EH (cell line): ENCODE measurements at places on chromosomes 1 and 21.

DNA sequence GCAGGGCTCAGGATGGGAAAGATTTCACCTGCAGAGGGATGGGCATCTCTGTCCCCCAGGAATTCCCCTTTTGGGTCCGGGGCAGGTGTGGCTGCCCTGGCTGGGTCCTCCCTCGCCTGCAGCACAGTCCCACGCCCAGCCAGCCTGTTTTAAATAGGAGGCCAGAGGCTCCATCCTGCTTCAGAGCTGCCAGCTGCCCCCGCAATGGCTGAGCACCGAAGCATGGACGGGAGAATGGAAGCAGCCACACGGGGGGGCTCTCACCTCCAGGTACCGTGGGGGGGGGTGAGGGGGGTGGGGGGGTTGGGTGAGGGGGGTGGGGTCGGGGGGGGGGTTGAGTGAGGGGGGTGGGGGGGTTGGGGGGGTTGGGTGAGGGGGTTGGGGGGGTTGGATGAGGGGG, 3.6 kb downstream of the SCNN1D start:
- DNase-seq = peak; percentile 28

GRCh38 chr1:64701071-64701470, 43.8 kb upstream of the RAVER2 start:
- no peak for DNase-seq

GRCh38 chr1:97832481-97832880, 88.4 kb downstream of the DPYD start:
- DNase-seq = peak; percentile 5

DNA sequence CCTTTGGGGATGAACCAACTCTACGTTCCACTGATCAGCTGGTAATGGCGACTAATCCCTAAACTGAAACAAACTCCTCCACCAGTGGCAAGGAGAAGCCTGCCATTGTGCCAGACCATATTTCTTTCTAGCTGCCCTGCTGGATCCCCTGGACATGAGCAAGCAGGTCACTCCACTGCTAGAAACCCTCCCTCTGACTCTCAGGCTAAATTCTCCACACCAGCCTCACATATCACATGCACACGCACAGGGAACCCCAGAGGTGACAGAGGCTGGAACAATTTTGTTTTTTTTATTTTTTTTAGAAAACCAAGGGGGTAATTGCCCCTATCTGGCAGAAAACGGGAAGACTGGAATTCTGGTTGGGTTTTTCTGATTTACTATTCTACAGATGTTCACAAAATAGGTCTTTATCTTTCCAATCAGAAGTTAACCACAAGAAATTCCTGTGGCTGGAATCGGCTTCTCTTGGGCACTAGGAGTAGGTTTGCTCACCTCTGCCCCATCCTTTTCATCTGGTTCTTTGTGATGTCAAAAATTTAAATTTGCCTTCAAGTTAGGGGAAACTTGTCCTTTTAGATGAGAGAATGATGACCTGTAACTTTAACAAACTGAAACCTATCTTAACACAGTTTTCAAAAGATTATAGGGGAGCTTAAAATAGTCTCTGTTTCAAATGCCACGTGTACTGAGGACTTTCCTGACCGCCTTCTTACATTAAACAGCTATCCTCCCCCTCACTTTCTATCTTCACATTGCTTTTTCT, 258.1 kb downstream of the SDCCAG8 start:
- DNase-seq = peak; percentile 72

DNA sequence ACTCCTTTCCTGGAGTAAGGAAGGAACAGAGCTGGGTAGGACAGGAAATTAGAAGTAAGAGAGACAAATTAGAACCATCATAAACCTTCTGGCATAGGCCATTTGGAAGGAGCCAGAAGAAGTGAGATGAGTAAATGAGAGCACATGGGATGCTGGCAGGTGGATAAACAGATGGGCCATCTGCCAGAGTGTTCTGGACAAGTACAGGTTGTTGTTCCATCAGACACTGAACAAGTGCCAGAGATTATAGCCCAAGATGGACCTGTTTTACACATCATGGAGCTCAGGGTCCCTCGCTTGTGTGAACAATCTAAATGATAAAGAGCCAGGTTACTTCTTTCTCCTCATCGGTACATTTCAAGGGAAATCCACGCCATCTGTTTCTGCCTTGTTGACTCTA, 200.3 kb downstream of the HHIPL2 start:
- no peak for DNase-seq

- DNase-seq = no peak
These were observed 60.9 kb upstream of the RASAL2 start for GRCh38 chr1:178033019-178033418.

DNA sequence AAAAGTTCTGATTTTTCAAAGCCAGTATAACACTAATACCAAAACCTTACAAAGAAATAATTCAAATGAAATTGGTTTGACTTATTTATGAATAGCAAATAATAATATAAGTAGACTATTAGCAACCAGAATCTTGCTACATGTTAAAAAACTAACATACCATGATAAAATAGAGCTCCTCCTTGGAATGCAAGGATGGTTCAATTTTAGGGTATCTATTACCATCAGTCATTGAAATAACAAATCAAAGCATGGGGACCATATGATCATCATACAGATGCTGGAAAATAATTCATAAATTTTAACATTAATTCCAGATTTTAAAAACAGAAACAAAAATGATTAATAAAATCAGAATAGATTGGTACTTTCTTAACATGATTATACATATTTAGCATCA, 66.3 kb downstream of the RRAGC start:
- DNase-seq = no peak

DNA sequence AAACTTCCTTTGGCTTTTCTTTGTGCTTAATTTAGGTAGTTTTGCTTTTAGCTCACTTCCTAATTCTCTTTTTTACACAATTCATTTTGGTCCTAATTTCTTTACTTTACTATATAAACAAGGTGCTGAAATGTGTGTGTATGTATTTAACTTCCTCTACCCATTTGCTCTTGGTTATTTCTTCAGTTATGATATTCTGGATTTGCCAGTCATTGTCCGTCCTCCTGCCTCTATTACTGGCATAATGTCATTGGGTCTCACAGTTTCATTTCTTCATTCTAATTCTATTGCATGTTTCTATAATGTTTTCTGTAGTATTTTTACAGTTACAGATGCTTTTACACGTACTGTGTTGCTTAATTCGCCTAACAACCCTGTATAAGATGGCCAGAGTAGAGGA, 96.2 kb downstream of the ZMYM4 start:
- no peak for DNase-seq

DNA sequence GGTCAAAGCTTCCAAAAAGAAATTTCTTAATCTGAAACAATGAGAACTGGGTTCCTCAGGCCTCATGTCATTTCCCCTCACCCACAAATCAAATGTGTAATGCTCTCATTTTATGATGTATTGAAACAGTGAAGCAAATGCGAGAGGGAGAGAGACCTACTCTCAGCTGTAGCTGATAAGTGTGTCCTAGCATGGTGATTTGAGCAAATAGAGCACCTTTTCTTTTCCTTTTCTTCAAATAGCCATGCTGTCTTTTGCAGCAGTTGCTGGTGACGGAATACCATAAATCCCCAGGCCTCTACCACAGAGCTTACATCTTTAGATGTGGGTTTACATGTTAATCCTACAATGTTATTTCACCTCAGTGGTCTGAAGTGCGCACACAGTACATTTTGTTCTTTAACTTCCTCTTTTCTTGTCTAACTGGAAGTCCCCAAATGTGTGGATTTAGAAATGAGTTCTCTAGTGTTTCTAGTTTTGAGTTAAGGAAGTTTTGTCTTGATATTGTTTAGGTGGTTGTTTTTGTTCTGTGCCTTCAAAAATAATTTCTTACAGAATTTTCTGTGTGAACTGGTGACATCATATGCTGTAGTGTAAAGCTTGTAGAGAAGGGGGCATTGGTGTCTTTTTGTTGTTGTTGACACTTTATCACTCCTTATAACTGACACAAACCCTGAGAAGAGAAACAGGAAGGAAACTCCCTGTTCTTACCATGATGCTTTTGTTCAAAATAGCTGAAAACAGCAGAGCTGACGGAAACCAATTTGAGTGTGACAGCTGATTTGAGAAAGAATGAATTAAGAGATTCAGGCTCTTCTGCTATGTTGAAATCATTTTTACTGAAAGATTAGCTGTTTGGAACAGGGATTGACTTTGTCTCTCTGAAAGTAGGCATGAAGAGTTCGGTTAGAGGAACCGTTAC, 12.2 kb downstream of the SMAP2 start:
- no peak for DNase-seq

DNA sequence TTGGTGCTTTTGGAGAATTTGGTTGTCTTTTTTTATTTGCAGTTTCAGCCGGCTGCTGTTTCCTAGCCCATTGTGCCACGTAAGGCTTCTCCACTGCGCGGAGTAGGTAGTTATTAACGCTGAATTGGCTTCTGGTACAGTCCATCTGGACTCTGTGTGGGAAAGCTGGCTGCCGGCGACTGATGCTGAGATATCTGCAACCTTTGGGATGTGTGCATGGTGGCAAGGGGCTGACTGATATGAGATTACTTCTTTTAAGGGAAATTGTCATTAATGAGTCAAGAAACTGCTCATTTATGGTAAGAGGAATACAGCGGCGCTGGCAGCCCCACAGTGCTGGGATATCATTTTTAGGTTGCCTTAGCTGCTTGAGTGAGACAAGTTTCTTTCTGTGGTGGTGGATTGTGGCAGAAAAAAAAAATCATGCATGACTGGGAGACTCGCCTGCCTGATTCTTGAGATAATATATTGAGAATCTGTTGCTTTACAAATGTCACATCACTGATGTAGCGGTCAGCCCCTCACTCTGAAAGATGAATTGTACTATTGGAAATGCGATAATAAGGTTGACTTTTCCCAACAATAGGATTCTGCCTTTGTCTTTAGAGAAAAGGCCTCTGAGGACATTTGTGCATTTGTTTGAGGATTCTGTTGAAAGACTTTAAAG, 2.5 kb upstream of the ELAVL4 start:
- DNase-seq = no peak

DNA sequence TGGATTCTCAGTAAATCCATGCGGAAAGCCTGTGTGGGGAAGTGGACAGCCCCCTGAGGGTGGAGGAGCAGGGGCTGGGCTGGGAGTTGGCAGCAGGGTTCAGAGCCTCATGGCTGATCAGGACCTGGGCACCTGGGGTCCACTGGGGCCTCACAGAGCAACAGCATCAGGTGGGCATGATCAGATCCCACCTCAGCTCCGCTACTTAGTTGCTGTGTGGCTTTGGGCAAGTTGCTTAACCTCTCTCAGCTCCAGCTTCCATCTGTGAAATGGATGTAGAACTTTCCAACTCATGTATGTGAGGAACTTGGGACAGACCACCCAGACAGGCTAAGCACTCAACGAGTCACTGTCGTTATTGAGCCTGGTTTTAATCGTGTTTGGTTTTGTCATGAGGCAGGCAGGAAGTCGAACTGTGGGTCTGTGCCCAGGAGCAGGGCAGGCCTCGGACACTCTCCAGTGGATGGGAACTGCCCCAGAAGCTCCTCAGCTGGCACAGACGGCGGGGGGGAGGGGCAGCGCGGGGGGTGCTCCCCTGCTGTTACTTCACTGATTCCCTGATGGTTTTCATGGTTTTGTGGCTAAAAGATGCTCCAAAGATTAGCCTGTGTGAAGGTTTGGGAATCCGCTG, 155.8 kb upstream of the TMEM51 start:
- peak; percentile 66 for DNase-seq

DNA sequence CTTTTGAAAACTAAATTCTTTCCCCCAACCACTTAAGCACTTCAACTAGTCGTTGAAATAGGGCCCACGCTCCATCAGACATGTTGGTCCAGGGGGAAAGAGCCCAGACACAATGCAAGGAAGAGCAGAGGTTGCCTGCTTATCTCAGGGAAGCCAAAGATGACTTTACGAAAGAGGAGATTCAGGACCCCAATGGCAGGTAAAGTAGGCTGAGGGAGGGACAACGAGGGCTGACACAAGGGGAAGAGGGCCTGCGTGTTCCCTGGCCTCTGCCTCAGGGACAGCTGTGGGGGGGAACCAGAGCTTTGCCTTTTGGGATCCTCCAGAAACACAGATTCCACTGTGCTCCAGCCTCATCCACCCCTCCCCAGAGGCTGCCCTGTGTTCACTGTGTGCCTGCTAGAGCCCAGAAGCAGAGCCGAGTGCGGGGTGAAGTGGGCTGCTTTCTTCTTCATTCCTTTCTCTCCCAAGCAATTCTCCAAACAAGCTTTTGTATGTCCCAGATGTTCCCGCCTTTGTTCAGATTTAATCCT, 135.5 kb upstream of the GRIK3 start:
- no peak for DNase-seq

- peak; percentile 86 for DNase-seq
These were observed 12.6 kb downstream of the PKP1 start for GRCh38 chr1:201295861-201296260.

GRCh38 chr1:58406301-58407071, 140.0 kb downstream of the OMA1 start:
- DNase-seq = peak; percentile 37

- DNase-seq = peak; percentile 59
These were observed 115.3 kb upstream of the FMN2 start for GRCh38 chr1:239976130-239976968.

DNA sequence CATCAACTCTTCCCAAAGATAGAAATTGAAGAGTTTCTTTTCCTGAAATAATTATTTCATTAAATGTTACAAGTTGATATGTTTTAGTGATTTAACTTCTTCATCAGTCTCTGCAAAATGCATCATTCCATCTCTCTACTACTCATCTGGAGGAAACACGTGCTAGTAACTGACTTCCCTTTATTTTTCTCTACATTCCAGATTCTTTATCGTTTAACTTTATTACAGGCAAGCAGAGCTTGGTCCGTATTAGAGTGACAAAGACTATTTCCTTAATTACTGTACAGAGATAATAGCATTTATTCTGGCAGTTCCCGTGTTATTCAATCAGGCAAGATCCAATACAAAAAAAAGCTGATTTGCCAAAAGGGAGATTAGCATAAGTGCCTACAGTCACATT, 88.6 kb downstream of the TM2D1 start:
- DNase-seq = no peak
